GM06990 (cell line): ENCODE measurements at places on chromosomes 4 and X.

DNA sequence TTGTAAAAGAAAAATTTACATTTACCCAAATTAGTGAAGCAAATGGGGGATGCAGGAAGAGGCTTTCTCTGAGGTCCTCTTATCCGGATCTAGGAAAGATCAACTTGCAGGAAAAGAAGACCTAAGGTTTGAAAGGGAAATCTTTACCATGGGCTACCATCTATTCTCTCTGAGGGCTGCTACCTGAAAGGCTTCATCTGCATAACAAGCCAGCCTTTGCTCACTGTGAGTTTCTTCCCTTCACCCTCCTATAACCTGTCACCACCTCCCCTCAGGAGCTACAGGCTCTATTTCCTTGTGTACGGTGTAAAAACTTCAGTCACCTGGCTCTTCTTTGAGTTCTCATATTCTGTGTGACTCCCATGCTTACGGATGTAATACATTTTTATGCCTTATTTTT, 118.6 kb upstream of the BEND4 start:
- no peak for DNase-seq

DNA sequence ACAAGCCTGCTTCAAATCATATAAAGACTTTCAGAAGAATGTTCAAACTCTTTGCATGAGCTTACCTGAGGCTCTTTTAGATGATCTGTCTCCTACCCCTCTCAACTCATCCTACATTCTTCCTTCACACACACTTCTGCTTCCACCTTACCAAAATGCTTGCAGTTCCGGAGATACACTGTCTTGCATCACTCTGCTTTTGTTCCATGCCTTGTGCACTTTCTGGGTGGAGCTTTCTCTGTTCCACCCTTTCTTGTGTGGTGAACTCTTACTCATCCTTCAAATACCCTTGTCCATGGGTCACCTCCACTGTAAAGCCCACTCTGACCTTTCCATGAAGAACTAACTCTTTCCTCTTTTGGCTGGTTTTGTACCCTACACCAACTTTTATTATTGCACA, 18.4 kb upstream of the MGST2 start:
- no peak for DNase-seq

DNA sequence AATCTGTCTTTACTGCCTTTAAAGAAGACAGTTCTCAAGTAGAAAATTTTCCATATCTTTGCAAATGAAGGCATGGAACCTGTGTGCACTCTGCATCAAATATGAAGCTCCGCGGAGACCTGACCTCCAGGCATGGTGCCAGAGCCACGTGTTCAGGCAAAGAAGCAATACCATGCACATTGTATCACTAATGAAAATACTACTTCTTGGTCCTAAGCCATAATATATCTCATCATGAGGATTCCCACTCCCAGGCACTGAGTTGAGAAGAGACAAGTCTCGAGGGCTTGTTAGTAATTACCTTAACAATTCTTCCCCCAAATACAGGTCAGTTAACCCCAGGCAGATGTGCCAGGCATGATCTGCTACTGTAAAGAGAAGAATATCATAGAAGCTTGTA, 56.7 kb downstream of the PCDH19 start:
- DNase-seq: no peak

DNA sequence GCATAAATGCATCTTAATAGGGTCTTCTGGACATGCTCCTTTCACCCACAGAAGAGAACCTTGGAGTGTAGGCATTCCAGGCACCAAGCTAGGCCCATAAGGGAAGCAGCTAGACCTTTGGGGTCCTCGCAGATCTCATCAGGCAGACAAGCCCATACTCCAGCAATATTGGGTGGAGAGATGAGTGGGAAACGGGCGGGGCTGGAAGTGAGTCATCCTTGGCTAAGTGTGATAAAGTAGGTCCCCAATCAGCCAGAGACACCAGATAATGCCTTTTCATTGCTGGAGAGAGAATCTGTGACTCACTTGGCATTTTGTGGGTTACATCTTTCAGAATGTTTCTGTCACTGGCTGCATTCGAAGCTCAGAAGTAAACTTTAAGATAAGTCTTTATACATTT, 133.3 kb upstream of the MBNL3 start:
- no peak for DNase-seq

DNA sequence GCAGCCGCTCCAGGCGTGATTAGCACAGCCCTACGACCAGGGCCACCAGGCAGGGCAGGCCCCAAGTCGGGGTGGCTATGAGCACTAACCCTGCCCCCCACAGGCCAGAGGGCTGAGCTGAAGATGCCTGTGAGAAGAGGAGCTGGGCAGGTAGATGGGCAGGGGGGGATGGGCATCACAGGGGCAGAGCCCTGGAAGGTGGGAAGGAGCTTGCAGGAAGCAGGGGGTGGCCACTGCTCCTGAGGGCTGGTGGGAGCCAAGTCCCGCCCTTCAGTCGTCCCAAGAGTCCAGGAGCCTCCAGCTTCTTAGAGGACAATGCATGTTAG, 7.3 kb upstream of the MXD4 start:
- DNase-seq: no peak

DNA sequence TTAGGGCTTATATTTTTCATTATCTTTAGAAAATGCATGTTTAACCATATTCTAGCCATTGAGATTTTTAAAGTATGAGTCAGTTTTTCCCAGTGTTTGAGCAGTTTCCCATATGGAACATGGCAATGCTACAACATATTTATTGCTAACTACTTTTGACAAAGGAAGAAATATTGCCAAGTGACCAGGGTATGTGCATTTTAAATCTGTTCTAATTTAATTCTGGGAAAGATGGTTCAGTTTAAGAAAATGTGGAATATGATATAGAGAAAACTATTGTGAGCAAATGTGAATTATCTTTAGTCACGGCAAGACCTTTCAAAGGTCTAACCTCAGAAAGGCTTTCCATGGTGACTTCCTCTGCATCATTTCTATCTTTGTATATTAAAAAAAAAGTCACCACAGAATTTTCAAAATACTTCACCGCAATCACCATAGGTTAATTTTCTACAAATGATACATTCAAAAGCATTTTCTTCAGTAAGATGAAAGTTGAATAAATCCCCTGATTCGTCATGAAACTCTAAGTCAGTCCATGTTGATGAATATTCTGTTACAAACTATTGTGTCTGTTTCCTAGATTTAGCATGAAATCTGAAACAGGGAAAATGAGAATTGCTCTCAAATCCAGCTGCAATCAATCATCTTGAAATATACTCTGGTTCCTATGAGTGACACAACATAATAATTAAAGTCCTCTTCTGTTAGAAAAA, 2349.0 kb upstream of the TENM3 start:
- no peak for DNase-seq

DNA sequence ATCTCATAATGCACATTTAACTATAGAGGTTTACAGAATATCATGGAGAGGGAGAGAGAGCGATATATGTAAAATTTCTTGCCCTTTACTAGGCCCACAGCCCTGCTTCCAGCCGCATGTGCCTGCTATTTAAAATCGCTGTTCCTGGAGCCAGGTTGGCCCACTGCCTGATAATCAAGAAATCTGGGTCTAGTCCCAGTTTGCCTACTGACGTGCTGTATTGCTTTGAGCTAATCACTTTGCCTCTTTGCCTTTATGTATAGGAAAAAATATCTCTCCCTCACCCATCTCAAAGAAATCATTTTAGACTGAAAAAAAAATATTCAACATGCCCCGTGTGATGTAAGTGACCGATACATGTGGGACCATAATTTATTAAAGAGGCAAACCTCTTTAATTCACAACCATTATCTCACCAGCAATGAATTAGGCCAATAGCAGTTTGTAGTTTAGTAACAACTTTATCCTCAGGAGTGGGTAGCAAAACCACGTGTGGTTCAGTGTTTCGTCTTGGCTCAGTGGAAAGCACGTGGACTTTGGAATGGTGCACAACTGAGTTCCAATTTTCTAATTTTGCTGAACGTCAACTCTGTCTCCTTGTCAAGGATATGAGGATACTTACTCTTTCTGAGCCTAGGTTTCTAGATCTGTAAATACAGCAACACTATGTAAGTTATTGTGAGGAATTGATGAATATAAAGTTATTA, 62.6 kb downstream of the GRXCR1 start:
- DNase-seq: no peak

DNA sequence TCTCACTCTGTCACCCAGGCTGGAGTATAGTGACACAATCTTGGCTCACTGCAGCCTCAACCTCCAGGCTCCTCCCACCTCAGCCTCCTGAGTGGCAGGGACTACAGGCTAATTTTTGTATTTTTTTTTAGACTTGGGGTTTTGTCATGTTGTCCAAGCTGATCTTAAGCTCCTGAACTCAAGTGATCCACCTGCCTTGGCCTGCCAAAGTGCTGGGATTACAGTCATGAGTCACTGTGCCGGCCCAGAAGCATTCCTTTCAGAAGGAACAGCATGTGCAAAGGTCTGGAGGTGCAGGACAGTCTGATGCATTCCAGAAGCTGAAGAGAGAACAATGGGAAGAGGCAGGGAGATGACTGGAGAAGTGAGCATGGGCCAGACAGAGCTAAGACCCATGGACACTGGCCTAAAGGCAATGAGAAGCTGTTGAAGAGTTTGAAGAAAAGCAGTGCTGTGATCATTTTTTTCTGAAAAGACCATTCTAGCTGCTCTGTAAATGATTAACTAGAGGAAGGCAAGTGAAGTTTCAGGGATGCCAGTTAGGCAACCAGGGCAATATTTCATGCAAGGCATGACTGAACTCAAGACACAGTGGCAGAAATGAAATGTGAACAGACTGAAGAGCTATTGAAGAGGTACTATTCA, 43.2 kb downstream of the MANBA start:
- no peak for DNase-seq

DNA sequence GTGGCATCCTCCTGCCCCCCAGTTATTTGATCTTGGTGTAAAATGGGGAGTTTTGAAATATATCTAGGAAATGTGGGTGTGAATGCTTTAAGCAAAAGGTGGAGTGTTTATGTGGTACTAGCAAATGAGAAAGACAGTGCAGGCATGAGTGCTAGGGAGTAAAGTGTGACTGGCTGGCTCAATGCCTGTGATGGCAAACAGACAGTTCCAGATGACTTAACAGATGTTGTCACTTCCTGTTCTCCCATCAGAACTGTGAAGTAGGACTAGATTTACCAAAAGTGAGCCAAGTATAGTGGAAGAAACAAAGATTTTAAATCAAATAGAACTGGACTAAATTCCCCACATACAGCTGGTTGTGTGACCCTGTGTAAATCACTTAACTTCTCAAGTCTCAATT, 8.4 kb upstream of the AMOT start:
- DNase-seq: peak; percentile 16

DNA sequence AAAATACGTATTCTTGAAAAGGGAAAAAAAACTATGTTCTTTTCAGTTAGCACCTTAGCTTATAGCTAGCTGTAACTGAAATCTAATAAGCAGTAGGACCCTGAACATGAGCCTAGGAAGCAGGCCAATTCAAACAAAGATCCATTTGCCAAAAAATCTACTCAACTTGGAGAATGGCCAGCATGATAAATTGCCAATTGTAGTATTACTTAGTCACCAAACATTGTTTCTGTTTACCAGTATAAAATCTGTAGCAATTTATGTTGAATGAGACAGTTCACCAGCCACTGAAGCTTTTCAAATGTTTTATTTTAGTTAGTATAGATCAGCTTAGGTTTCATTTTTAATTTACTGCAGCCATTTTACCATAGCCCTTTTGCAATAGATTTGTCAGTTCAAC, 323.6 kb upstream of the DIPK2B start:
- DNase-seq: no peak

GRCh38 chr4:158079661-158080060, 93.2 kb downstream of the GASK1B start:
- no peak for DNase-seq

DNA sequence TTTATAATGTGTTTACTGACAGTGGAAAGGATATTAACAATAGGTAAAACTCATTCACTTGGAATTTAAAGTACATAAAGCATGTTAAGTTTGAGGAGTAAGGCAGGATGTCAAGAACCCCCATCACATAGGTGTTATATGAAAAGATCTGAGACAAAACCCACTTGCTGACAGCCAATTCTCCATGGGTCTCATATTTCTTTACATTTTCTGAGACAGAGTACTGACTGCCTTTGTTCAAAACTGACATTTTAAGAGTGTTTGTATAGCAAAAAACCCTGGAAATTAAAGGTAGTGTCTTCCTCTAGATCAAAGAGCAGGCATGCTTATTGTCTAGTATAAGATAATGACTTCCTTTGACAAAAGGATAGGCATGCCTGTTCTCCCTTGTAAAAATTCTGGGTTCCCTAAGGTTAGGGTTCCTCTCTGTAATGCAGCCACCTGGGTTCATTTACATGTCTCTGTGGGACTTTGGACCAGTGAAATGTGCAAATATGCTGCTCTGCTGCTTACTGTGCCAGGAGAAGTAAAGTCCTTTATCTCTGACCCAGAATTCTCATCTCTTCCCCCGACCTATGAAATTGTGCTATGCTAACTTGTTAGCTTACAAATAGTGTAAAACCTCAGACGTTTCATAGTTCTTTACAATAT, 123.6 kb downstream of the PCDH18 start:
- DNase-seq: no peak
